ENCODE measurements at places on chromosomes 1 and 21.

DNA sequence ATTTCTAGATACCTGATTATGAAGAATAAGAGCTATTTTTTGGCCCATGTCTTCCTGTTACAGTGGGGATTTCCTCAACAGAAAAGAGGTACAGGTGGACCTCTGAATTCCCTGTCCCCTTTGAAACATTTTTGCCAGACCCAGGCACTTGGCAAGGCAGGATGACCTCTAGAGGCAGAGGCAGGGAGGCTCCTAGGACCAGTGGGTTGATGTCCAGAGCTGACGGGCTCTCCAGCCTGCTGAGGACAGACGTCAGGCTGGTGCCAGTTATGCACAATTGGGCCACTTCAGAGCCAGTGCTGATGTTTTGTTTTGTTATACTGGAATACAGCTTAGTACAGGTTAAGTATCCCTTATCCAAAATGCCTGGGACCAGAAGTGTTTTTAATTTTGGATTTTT lies 18.5 kb upstream of the A3GALT2 start:
- no peak for DNase-seq

GRCh38 chr1:46206399-46206798 lies 3.3 kb downstream of the LURAP1 start:
- no peak for DNase-seq

DNA sequence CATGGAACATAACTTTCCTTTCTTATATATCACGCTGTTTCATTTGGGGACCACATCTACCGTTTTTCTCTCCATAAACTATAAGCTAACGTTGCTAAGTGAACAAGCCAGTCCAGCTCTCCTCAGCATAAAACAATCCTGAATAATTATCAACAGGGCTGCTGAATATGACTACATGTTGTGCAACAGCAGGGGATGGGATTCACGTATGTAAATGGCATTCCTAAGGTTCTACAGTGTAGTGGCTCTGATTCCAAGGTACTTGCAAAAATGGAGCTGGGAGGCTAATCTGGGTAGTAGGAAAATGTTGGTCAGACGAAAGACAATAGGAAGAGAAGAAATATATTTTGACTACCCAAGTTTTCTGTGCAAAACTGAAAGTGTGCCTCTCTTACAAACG lies 262.8 kb downstream of the RWDD3 start:
- DNase-seq: no peak

DNA sequence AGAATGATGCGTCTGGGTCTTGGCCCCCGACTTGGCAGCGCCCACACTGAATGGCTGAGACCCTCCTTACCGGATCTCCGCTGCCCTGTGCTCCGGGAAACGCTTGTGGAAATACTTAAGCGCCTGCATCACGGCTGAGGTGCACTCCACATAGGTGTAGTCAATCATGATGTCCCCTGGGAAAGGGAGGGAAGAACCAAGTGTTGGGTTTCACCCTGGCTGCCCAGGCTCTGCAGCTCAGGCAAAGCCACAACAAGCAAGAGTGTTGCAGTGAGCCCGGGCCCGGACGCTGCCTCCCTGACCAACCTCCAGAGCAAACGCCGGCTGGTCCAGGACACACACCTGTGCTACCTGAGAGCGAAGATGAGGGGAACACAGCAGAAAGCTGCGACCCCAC lies 21.5 kb upstream of the SPATC1L start:
- DNase-seq: no peak

GRCh38 chr1:182603646-182604174 lies 479 bp downstream of the RGS16 start:
- DNase-seq: no peak

- DNase-seq: no peak
Measured at GRCh38 chr1:197954718-197955418, 37.7 kb downstream of the LHX9 start.

DNA sequence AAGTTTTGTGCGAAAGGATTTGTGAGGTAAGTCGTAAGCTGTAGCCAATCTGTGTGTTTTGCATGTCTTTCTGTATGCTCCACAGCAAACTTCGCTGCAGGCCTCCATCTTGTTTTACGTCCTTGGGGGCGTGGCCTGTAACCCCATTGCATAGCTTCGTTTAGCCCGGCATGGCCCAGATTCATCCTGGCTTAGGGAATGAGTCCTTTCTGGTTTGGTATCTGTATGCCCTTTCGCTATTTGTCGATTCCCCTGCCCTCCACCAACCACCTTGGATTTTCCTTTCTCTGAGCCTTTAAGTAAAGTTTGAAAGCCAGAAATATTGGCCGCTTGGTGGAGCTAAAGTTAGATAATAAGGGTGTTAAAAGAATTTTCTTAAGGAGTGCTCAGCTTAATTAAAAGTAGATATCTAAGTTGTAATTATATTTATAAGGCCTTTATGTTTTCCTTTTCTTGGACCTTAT lies 1.1 kb downstream of the THEM4 start:
- no peak for DNase-seq

GRCh38 chr1:208025031-208025430 lies 114.1 kb upstream of the CD34 start:
- DNase-seq: no peak

DNA sequence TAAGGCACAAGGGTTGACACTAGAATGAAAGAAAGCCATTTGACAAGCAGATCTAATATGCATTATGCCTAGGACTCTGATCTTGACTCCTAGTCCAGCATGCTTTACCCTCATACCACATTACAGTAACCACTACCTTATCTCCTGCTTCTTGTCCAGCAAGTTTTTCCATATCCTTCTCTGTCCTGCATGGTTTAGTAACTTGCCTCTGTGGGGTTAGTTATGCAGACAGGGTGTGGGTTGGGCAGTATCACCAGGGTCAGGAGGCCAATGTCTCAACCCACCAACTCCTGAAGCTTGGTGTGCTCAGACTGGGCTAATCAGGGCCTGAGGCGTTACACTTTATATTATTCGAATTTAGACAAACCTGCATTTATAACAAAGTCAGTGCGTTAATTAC lies 18.8 kb downstream of the DHDDS start:
- DNase-seq: no peak

- DNase-seq: no peak
Measured at GRCh38 chr1:108624069-108624468, 36.8 kb downstream of the HENMT1 start.

GRCh38 chr1:66276218-66276617 lies 257.7 kb upstream of the SGIP1 start:
- peak; percentile 54 for DNase-seq

GRCh38 chr1:23483321-23484252 lies at the start of gene ASAP3:
Gene ASAP3, minus strand, starts transcription at chr1:23484179. Its CDS starts 46 bp downstream, at chr1:23484133.
- DNase-seq: no peak

DNA sequence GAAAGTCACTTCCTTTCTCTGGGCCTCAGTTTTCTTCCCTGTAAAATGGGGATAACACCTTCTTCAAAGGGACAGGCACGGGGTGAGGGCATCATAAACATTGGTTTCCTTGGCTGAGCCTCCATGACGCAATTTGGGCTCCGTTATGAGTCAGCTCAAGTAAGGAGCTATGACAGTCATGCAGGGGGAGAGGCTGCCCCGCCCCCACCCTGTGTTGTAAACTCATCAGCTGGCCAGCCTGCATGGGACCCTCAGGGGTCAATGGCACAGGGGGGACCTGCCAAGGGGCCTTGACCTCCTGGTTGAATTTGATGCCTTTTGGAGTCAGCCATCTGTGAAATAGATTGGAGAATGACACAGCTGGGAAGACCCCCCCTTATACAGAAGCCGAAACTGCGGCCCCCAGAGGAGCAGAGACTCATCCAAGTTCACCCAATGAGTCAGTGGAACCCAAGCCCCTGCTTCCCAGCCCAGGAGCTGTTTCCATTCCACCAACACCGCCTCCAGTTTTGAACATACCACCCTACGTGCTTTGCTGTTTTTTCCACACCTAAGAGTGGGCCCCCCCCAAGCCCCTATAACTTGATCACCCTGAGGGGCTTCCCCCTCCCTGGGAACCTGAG lies 36.8 kb upstream of the RUNX3 start:
- DNase-seq: peak; percentile 56

DNA sequence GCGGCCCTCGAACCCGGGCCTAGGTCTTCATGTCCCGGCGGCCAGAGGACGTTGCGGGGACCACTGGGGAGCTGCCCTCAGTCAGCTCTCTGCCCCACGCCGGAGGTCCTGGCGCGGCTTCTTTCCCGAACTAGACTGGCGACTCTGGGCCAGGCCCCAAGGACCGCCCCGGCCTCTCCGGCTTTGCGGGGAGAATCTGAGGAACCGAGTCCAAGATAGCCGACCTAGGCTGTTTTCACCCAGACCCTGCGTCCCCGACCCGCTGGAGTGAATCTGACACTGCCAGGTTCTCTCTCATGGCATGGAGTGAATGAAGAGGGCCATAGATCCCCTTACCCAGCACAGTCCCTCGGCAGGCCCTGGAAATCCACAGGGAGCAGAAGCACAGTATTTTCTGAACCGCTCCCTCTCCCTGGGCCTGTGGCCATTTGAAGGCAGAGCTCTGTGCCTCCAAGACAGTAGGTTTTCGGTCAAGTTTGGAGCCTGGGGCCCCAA lies 9.9 kb upstream of the BARHL2 start:
- no peak for DNase-seq

GRCh38 chr1:21834094-21834493 lies 22.0 kb downstream of the LDLRAD2 start:
- no peak for DNase-seq

- DNase-seq: no peak
Measured at GRCh38 chr1:200670242-200671118, 773 bp upstream of the DDX59 start.

DNA sequence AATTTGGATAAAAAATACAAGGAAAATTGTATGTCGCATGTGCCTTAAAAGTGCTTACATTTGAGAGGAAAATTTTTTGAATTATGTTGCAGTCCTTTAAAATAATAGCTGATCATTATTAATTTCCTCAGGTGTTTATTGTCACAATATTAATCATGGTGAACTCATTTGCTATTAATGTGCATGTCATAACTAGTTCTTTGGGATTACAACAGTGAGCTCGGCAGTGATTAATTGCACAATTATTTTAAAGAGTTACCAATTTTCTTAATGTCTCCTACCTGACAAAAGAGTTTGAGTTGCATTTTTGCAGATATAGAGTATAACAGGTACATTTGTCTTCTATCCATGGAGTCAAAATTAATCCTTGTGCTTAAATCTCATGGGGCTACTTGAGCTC lies 854.3 kb downstream of the BRINP3 start:
- DNase-seq: no peak

- peak; percentile 79 for DNase-seq
Measured at GRCh38 chr1:52927212-52928014, at the start of gene SCP2. Gene SCP2, plus strand, starts transcription at chr1:52927276. Its CDS starts 121 bp downstream, at chr1:52927397.

DNA sequence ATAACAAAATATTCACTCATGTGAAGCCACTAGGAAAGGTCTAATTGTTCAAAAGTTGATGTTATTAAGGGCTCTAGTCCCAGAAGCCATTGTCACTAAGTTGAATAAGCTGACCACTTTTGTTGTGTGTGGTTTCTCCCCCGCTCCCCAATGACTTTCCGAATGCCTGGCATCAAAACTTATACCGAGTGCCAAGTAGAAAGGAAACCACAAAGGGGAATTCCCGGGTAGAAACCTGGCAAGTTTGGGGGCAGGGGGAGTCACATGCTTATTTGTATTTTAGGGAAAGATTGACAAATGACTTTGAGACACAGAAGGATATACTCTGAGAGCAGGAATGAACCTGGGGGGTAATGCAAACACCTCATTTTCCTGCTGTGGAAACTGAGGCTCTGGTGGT lies 154.1 kb downstream of the TGFBR3 start:
- DNase-seq: peak; percentile 54

DNA sequence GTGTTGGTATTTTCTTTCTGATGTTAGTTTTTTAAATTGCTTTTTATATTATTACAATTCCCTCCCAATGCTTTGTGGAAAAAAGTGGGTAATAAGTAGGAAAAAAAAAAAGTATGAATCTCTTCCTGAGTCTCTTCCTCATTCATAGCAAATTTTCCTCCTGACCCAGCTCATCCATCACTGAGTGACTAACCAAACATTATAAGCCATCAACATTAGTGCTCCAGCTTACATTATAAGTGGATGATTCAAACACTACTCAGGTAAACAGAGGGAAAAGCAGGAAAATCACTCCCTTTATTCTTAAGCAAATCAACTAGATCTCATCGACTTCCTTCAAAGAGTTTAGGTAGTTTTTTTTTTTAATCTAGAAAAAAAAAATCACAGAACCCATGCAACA lies 15.4 kb upstream of the SAMD13 start:
- DNase-seq: no peak

- no peak for DNase-seq
Measured at GRCh38 chr1:200992382-200993048, 31.0 kb downstream of the KIF21B start.

GRCh38 chr1:186681801-186682200 lies 1.6 kb upstream of the PTGS2 start:
- no peak for DNase-seq

DNA sequence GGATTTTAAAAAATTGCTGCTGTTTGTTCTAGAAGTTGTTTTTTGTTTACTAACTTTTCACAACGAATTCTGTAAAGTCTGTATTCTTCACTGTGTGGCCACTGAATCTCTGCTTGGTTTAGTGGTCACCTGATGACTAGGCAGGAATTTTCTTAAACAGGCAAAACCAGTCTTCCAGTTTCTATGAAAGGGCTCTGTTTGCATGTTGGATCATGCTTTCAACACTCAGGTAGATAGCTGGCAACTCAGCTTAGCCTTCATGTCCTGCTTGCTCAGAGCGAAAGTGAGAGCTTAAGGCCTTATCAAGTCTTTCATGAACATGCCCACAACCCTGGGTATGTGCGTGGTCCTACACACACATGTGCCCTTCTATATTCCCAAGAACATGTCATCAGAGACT lies 52.4 kb upstream of the CCDC190 start:
- DNase-seq: no peak

DNA sequence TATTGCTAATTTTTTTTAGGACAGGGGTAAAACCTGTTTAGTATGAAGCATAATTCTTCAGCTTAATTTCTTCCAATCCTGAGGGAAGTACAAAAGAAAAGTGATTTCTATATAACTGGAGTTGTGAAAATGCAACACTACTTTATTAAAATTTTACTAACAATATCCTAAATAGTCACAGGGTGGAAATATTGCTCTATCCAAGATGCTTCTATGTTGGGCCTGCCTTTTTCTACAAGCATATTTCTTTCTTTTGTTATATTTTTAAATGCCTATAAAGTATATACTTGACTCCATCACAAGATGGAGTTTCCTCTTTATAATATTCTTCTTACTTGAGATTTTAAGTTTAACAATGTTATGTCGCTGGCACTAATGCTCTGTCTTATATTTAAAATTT lies 37.9 kb downstream of the DTL start:
- no peak for DNase-seq

DNA sequence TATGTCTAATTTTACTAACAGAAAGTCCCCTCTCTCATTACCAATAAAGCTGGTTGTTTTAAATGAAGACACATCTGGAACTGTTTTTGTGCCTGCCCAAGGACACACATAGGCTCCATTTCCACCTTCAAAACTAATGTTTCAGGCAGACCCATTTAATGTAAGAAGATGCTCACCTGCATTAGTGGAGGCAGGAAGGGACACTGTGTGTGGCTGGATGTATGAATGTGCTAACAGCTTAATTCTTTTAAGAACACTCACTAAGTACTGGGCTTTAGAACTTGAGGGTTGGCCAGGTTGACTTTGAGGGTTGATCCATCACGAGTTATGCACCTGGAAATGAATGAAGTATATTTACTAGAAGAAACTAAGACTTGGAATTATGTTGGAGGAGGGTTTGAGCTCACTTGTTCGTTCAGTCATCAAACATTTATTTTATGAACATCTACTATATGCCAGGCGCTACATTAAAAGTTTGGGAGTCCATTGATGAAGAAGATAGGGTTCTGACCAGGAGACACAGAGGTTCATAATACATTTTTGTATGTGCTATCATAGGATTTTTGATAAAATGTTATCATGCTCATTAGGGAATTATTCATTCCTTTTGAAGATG lies 5.4 kb downstream of the JUN start:
- DNase-seq: peak; percentile 13

- DNase-seq: no peak
Measured at GRCh38 chr1:159175571-159175970, 4.2 kb downstream of the CADM3 start.
